ENCODE measurements at places on chromosomes 7 and 10.
A peak's percentile ranks its signal among the peaks of the same experiment; 100 is the strongest.

DNA sequence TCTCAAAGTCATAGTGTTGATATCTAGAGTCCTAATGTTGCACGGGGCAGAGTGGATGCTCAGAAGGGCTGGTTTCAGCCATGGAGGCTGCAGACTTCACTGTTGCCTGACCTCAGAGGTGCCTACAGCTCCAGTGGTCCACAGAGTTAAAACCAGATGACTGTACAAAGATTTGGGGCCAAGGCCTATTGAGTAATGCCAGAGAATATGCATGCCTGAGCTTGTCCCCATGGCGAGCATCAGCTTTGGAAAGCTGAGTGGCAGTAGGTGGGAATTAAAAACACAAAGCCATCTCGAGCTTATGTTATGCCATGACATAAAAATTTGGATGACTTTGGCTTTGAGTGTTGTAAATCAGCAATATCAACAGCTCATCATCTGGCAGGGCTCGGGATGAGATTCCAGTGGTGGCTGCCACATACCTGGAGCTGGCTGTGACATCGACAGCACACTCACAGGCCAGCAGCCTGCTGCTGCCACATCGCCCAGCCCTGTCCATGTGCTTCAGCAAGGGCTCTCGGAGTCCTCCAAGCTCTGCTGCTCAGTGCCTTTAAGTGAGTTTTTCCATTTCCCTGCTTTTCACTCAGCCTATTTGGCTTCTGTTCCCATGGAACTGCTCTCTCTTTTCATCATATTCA is 379.6 kb downstream of the TNS3 start:
- peak; percentile 61 for DNase-seq

DNA sequence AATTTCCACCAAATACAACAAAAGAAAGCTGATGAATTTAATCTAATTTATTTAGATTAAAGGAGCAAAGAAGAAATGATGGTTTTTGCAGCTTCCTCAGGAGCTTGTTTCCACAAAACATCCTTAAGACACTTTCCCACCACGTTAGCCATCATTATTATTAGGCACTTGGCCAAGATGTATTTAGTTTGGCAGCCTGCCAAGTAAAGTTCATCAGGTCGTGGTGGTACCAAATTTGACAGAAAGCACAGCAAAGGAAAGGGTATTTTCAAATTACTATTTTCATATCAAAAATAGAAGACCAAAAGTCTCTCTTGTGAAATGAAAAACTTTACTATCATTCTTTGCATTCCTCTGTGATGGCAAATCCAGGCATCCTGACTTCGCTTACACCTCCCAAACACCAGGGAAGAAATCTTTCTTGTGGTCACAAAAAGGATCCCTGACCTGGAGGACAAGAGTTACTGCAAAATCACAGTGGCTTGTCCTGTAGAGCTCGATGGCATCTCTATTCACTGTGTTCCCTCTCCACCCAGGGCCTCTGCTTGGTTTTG is 123.1 kb upstream of the INHBA start:
- DNase-seq = peak; percentile 45

DNA sequence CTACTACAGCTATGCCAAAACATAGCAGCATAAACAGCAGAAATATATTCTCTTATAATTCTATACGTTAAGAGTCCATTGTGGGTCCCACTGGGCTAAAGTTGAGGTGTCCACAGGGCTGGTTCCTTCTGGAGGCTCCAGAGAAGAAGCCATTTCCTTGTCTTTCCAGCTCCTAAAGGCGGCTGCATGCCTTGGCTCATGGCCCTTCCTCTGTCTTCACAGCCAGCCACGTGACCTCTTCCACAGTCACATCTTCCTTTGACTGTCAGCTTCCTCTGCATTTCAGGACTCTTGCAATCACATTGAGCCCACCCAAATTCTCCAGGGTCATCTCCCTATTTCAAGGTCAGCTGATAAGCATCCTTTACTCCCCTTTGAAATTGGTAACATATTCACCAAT is 17.2 kb downstream of the NACAD start:
- no peak for DNase-seq

- DNase-seq = no peak
Measured at GRCh38 chr10:63273577-63273976, 140.4 kb downstream of the NRBF2 start.

GRCh38 chr10:51935341-51935740 is 235.9 kb upstream of the CSTF2T start:
- no peak for DNase-seq

DNA sequence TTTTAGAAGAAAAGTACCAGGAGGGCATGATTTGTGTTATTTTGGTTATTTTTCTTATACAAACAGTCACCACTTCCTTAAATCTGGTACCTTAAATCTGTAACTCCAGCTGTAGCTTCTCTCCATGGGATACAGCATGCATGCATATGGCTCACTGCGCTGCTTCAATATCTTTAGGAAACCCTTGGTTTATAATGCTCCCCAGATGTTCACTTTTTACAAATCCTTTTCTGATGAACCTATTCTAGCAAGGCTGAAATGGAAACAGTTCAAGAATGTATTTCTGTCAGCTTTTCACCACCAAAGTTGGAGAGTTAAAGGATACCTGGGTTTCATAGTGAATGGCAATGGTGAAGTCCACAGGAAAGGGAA is 50.9 kb downstream of the LAMB4 start:
- no peak for DNase-seq
